Left renal cortex interstitium (tissue), 4 donors: ENCODE measurements at places on chromosomes 1 and 21. TPM values are rescaled to one million over a fixed set of nuclear protein-coding genes. Genes with fewer than 3 reads are reported as not detected.

DMBX1 gene
- polyA plus RNA-seq, result not detected

KRTAP10-11 gene
- not detected for polyA plus RNA-seq

DCST2 gene
- polyA plus RNA-seq, result 1.8 TPM

DCDC2B gene
- polyA plus RNA-seq, result 0.43 TPM

KANK4 gene
- 23.4 TPM for polyA plus RNA-seq

TRPM2 gene
- 0.92 TPM for polyA plus RNA-seq

CCDC27 gene
- 0.32 TPM for polyA plus RNA-seq

DNA sequence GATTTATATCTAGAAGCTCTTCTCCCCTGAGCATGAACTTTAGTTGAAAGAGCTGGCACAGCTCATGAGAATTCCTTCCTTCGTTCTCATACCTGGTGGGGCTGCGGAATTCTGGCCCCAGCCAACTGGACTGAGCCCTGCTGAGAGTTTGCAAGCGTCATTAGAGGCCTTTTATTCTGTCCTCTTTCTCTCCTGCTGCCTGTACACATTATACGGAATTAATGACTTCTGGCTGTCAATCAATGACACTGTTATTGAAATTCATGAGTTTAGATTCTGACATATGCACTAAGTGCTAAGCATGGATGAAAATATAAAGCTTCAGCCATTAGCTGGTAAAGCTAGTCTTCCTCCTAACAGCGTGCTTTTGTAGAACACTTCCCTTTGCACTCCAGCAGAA lies 27.5 kb downstream of the KAZN start:
- DNase-seq, result no peak

GRCh38 chr1:244583358-244583982 lies 69.5 kb upstream of the DESI2 start:
- DNase-seq, result no peak

DNA sequence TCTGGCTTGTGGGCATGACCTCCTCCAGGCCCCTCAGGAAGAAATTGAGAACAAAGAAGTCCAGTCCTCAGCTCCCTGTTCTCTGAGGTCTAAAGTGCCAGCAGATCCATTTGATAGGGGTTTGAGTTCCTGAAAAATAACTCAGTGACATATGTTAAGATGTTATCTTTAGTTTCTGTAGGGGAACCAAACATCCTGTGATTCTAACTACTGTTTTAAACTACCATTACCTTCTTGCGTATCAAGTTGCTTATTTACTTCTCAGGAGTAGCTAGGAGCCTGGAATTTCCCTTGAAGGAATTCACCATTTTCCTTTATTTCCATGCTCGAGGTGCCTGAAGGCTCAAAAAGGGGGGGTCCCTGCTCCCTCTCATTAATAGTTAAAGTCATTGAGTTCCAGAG lies 18.8 kb upstream of the LIN9 start:
- DNase-seq, result no peak

DNA sequence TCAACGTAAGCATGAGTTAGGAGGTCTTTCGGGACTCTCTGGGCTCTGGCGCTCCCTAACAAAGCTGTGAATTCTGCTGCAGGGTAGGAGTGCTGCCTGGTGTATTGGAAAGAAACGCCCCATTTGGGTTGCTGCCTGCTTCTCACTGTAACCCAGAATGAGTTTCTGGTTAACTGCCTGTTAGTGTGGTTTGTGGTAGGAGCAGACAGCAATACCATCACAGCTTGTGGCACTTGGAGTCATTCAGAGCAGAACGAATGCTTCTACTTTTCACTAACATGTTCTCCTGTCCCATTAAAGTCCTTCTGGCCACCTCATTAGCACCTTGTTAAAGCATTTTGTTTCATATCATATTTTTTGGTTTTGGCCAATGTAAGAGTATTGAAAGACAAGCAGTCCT lies 18.1 kb downstream of the MAP3K7CL start:
- no peak for DNase-seq

DNA sequence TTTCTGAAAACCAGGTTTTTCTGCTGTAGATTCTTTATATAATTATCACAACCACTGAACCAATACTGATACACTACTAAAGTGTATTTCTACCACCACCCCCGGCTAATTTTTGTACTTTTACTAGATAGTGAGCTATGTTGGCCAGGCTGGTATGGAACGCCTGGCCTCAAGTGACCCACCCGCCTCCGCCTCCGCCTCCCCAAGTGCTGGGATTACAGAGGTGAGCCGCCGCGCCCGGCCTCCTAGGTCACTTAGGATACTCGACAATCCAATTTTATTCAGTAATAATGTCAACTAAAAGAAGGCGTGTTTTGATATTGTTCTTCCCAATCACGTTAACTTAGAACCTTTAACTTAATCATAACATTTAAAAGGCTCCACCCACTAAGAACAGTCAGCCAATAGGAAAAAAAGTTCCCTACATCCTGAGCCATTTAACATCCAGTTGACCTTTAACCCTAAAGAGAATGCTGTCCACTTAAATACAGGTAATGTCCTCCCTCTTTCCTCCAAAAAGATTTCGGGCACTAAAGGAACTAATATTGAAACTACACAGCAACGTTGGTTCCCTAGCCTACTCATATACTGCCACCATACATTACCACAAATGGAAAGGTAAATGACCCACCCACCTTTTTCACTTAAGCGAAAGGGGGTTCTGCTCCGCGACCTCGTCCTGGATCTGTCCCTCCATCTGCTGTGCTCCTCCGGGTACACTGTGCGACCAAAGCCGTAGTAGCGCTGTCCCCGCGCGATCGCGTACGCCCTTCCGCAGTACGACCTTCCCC lies 1.2 kb downstream of the RSRP1 start:
- DNase-seq, result no peak

DNA sequence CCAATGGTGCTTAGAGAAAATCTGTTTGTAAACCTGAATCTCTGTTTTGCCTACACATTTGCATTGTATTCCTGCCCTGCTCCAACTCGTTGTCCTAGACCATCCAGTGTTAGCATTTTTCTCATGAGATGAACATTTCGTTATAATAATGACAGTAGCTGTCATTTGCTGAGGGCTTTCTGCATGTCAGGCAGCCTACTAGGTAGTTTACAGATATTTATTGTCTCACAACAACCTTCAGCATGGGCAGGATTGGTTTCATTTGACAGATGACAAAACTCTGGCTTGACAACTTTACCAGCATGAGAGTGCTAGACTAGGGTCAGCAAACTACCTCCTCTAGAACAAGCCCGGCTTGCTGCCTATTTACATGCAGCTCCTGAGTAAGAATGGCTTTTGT lies 10.1 kb downstream of the ST6GALNAC3 start:
- no peak for DNase-seq

DNA sequence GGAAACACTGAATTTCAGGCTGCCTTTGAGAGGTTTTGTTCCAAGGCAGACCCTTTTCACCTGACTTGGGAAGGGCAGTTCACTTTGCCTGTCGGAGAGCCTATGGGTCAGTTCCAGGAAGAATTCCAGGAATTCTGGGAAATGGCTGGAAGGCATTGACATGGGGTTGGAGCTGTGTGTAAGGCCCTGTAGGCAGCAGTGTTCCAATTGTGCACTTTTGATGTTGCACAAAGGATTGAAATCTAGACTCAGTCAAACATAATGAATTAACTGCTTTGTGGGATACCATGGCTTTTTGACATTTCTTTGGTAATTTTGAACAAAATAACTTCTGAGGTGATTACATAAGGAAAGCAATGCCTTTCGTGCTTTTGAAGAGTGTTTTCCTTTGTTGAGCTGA lies 184.6 kb downstream of the SDCCAG8 start:
- DNase-seq, result no peak

GRCh38 chr1:69494221-69494620 lies 73.5 kb upstream of the LRRC7 start:
- no peak for DNase-seq

GRCh38 chr1:155910621-155911121 lies 478 bp downstream of the RIT1 start:
- DNase-seq, result peak; percentile 37

DNA sequence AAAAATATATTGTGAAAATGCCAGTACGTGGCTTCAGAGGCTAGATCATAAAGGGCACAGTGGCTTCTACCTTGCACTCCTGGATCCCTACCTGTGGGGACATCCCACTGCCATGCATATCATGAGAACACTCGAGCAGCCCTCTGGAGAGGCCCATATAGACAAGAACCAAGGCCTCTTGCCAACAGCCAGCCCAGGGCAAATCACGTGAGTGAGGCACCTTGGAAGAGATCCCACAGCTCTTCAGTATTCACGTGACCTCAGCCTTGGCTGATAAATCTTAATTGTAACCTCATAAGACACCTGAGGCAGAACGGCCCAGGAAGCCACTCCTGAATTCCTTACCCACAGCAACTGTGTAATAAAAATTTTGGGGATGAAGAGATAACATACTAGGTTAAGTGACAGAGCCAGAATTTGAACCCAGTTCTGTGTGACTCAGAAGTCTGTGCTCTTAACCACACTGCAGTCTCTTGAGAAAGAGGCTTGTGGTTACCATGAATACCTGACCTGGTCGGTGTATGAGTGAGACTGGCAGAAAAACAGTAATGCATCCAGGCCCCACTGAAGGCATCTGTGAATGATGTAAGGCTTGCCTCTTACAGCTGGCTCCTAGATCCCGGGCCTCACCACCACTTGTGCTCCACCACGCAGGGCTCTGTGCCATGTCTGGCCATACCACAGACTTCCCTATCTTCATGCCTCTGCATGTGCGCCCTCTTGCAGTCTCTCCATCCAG lies 6.9 kb upstream of the A3GALT2 start:
- DNase-seq, result no peak

DNA sequence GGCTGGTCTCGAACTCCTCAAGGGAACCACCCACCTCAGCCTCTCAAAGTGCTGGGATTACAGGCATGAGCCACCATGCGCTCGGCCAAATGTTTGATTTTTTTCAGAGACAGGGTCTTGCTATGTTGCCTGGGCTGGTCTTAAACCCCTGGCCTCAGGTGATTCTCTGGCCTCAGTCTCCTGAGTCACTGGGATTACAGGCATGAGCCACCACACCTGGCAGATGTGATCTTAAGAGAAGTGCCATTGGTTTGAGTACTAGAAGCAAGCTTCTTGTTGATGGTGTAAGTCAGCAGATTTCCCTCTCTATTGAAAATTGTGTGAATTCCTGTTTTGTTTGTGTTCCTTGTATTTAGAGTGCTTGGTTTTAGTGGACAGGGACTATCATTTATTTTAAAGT lies 5.2 kb downstream of the CAP1 start:
- DNase-seq, result no peak

DNA sequence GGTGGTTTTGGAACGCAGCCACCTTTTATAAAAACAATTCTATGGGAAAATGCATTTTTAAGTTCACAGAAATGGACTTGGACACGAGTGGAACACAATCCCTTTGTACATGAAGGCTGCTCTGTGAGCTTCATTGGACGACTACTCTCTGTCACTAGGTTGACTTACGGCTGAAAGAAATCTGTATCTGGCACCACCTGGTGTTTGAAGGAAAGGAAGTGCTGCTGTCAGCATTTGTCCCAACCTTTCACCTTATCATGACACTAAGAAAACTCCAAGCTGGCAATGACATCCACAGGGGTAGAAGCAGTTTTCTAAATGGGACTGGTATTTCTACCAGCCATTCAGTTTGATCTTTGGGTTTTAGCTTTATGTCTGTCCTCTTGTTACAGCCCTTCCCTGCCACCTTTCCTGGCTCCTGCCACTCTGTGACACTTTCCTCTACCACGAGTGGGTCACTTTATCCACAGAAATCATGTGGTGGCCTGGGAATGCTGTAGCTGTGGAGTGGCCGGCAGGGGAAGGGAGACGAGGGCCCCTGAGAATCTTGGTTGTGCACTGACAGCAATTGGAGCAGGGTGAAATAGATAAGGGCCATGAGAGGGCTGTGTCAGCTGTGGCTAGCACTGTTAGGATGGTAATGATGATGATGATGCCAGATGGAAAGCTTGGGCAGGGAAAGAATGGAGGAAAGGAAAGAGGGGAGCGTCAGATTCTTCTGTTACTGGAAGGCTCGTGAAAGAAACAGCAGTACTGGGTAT lies 85.2 kb downstream of the TBX19 start:
- no peak for DNase-seq

- no peak for DNase-seq
Observed at GRCh38 chr1:99600782-99601181, 45.1 kb upstream of the PALMD start.

DNA sequence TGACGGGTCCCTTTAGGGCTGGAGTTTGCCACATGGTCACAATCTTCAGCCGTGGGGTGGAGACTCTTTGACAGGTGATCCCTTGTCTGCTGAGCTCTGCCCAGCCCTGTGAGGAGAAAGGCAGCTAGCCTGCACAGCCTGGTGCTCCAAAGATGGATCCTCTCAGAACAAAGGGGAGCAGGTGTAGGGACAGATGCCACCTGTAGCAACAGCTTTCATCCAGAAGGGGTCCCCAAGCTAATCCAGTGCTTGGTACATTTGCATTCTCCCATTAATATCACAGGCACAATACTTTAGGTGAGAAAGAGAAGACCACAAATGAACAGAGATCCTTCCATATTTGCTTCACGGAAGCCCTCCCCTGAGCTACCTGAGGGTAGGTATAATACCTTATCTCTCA lies 93.2 kb downstream of the CCDC185 start:
- DNase-seq, result no peak

DNA sequence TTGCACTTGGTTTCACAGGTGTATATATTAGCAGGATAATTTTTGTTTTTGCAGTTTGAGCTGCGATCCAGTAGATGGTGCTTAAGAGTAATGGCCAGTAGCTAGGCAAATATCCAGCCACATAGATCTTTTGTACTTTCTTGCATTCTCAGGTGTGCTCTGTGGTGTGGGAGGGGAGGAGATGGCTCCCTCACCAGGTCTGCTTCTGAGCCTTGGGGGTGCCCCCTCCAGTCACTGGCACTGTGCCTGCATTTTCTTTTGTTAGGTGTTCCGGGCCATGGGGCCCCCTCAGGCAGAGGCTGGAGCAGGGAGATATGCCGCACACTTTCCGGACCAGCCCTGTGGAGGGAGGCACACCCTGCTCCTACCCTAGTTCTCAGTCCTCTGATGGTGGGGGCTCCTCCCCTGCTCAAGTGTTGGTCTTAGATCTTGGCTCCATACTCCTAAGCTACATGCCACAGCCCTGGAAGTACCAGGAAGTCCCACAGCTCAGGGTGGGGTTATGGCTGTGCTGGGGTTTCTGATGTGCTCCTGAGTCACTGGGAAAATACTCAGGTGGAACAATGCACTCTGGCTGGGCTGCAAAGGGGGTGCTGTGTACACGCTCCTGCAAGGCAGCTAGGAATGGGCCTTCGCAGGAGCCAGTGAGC lies 197.6 kb upstream of the DMRTA2 start:
- DNase-seq, result no peak

GRCh38 chr21:33109574-33110339 lies 39.8 kb downstream of the OLIG1 start:
- DNase-seq, result no peak

GRCh38 chr1:22080191-22080590 lies 27.7 kb downstream of the CDC42 start:
- DNase-seq, result no peak

GRCh38 chr1:64323054-64323453 lies 119.6 kb downstream of the UBE2U start:
- DNase-seq, result no peak

GRCh38 chr1:182570611-182570970 lies 18.5 kb downstream of the RNASEL start:
- DNase-seq, result no peak

- DNase-seq, result no peak
Observed at GRCh38 chr1:94641990-94642389, 100.4 kb upstream of the F3 start.

GRCh38 chr1:210499956-210500355 lies 171.3 kb downstream of the HHAT start:
- DNase-seq, result no peak

- DNase-seq, result no peak
Observed at GRCh38 chr1:39269349-39269748, 64.9 kb downstream of the MACF1 start.
